ENCODE measurements at places on chromosomes 5 and 9.

DNA sequence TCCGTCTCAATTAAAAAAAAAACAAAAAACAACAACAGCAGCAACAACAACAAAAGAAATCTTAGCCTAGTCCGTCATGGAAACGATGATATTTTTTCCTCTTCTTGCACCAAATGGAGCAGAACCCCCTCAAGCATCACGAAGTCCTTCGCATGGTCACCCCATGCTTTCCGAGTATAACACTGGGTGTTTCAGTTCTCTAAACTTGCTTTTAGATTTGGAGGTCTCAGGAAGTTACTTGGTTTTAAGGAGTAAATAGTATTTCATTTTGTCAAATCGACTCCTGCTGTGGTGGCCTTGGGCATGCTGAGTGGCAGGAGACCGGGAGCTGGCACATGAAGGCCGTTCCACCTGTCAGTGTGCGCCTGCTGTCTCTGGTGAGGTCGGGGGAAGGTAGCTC lies 118.5 kb upstream of the CACNA1B start:
- DNase-seq = no peak

DNA sequence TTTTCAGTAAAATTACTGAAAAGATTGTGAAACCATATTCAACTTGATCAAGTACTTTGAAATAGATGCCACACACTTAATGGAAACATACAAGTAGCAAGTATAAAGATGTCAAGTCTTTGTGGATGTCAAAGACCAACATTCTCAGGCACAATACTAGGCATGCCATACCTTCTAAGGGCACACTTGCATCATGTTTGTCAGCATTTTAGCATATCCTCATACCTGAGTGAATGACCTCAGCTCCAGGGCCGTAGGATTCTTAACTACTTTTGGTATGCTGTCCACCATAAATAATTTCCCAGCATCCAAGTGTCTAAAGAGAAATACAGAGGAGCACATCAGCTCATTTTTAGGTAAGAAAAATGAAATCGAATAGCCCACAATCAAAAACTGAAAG lies 86.4 kb downstream of the FREM1 start:
- DNase-seq = no peak

- no peak for DNase-seq
Observed at GRCh38 chr5:176564002-176564401, 14.9 kb downstream of the CDHR2 start.

GRCh38 chr9:95746408-95747180 lies 128.9 kb upstream of the ERCC6L2 start:
- no peak for DNase-seq

- DNase-seq = no peak
Observed at GRCh38 chr9:79568337-79569101, 3.2 kb upstream of the TLE4 start.

GRCh38 chr5:16179936-16180788 lies 571 bp upstream of the MARCHF11 start:
- DNase-seq = no peak

DNA sequence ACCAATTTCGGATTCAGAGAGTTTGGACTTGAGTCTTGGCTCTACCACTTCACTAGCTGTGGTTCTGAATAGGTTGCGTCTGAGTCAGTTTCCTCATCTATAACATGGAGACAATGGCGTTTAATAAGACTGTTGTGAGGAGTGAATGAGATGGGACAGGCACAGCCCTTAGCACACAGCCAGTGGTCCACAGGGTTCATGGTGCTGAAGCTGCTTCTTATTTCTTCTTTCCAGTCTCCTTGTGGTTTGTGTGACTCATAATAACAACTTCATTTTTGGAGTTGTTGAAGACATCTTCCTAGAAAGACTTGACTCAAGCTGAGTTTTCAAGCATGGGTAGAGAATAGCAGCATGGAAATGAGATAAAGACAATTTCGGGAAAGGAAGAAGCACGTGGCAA lies 172.6 kb upstream of the PPP2R2B start:
- DNase-seq = no peak

DNA sequence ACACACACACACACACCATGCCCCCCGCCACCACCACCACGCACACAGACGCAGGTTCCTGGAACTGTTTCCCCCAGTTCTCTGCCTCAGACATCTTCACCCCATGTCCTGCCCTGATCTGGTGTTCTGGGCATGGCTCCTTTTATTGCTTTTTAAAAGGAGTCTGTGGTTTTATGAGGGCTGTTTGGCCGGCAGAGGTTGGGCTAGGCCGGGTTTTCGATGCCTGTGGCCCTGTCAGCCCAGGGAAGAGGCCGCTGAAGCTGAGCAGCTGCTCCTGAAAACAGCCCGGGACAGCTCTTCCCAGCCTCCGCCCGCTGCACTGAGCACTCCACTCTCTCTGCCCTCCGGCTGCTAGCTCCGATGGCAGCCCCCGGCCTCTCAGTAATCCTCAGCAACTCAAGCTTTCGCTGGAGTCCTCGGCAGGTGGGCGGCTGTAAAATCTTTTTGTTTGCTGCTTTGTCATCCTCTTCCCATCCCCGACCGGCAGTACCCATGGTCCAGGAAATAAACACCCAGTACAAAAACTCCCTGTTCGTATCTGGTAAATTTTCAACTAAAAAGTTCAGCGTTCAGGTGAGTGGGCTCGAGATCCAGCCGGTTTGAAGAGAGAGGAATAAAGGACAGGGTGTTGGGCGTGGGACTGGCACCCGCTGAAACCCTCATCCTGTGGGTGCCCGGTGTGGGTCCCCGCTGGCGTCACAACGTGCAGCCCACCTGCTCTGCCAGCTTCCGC lies 103.0 kb upstream of the ERCC6L2 start:
- DNase-seq = peak; percentile 70

DNA sequence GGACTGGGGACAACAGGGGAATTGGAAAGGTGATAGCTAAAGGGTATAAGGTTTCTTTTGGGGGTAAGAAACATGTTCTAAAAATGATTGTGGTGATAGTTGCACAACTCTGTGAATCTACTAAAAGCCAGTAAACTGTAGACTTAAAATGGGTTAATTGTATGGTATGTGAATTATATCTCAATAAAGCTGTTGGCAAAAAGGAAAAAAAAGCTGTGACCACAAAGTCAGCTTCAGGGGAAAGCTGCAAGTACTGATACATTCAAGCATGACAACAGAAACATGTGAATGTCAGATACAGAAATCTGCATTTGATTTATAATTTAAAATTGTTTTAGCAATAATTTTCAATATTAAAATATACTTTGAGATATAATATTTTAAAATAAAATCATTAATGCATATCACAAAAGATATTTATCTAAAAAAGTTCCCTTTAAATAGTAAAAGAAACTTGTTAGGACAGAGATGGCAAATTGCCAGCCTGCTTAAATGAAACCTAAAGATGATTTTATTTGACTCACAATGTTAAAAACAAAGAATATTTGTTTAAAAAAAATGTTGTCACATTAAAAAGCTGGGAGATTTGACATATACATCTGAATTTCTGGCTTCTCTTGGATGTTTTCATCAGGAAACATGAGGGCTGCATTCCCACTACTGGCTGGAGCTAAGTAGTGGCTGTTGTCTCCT lies 66.0 kb downstream of the TBCA start:
- no peak for DNase-seq

GRCh38 chr5:87774804-87775203 lies 362.1 kb upstream of the CCNH start:
- no peak for DNase-seq

DNA sequence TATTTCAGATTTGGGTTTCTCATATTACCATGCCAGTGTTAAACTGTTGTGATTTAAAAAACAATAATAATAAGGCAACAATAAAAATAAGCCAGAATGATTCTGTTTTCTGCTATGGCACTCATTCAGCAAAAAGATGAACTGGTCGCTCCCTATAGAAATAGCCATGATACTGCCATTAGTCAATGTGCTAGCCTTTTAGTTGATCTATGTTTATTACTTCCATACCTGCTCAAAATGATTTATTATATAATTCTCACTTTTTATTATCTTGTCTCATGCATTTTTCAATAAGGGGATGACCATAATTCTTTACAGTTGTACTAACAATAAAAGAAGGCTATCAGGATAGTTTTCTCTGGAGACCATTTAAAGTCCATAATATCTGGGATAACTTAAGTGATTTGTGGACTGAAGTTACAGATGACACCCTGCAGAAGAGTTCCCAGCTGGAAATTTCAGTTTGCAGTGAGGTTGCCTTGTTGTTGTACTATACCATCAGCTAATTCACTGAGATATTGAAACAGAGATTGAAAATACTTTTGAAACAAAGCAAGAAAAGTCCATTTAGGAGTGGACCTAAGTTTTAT lies 334.3 kb downstream of the GABRB2 start:
- no peak for DNase-seq

DNA sequence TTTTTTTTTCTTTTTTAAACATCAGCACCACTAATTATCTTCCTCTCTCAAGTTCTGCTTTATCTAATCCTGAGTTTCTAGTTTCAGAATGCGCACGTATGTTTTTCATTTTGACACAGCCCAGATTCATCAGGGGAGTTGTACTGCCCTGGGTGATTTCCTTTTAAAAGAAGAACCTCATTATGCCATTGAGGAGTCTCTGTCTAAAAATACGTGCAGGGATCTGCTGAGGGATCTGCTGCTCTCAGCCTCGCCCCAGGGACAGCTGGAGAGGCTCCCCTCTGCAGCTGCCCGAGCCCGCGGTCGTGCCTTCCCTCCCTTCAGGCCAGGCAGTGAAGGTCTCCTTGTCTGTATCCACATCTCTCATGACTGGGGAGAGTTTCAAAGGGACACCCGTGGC lies 273.1 kb downstream of the ARHGEF28 start:
- DNase-seq = no peak

GRCh38 chr9:118640836-118641560 lies 728.2 kb downstream of the BRINP1 start:
- peak; percentile 35 for DNase-seq
